ENCODE measurements at places on chromosomes 13 and 19. TPM values are rescaled to one million over a fixed set of nuclear protein-coding genes. Genes with fewer than 3 reads are reported as not detected.
A peak's percentile ranks its signal among the peaks of the same experiment; 100 is the strongest.

DNA sequence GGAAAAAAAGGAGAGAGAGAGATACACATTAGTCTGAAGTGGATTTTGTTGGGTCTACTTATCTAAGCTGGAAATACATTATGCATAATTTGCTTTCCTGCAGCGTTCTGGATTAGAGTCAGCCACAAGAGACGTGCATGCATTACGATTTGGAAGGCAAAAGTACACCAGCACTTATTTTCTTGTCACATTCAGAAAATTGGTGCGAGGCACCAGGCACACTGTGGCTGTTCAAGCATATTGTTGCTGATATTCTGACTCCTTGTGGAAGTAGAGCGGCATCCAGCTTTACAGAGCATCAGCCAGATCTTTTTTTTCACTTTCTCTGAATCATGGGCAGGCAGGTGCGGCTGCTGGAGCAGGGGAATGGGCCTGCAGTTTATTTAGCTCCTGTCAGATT, 905.6 kb upstream of the SPRY2 start:
- no peak for DNase-seq

DNA sequence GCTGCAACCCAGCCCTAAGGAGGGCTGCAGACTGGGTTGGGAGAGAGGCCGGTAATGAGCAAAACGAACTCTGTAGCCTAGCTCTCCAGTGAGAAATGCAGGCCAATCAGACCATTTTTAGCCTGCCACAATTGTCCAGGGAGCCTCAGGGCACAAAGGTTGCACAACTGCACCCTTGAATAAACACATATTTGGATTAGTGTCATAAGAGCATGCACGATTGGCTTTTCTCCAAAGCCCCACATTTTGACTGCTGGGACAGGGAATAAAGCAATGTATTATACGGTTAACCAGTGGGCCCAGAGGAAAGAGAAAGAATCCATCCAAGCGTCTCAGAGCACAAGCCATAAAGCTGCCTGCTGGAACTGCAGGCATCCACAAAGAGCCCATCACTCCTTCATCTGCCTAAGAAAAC, 729.4 kb upstream of the SGCG start:
- DNase-seq = no peak

GRCh38 chr19:19460258-19460731, 54.8 kb downstream of the GATAD2A start:
- no peak for DNase-seq

DNA sequence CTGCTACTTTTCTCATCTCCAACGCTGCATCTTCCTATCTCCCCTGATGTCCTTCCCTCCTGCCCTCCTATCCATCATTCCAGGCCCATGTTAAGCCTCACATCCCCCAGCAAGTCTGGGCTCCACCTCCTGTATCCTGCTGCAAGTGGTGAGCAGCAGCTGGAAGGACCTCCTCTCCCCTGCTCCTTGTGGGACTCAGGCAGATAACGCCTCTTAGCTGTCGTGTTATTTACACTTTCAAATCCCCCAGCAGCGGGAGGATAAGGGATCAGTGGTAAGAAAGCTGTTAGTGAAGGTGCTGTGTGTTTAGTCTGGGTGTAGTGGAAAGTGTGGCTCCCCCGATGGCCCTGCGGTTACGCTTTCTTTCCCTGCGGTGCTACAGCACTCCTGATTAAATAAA, 211.9 kb downstream of the ZNF536 start:
- DNase-seq = no peak

- no peak for DNase-seq
Measured at GRCh38 chr19:412356-413355, 3.7 kb upstream of the C2CD4C start.

- no peak for DNase-seq
Measured at GRCh38 chr13:110773480-110773879, 60.0 kb downstream of the ING1 start.

The VSTM2B gene
- total RNA-seq = not detected

The FUZ gene
- 19.2 TPM for total RNA-seq

- DNase-seq = peak; percentile 36
Measured at GRCh38 chr19:12834976-12835757, 788 bp upstream of the RTBDN start.

GRCh38 chr13:90592943-90593342, 754.5 kb upstream of the MIR17HG start:
- DNase-seq = no peak

The SIGLEC10 gene
- not detected for total RNA-seq

DNA sequence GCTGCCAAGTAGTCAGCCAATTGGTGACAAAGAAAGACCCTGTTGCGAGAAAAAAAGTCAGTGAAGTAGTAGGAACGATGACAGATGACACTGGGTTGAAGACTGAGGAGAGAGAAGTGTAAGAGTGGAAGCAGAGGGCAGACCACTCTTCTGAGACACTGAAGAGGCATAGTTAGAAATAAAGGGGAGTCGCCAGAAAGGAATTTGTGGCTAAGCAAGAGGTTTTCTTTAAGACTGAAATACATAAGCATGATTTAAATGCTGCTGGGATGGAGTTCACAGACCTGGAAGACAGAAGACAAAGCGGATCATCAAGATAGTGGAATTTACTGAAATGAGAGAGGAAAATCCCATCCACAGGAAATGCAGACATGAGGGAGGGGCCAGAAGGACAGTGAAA, 56.2 kb upstream of the USPL1 start:
- DNase-seq = no peak

The ADM5 gene
- 0.70 TPM for total RNA-seq

- no peak for DNase-seq
Measured at GRCh38 chr19:38727868-38728660, 16.2 kb downstream of the CAPN12 start.

DNA sequence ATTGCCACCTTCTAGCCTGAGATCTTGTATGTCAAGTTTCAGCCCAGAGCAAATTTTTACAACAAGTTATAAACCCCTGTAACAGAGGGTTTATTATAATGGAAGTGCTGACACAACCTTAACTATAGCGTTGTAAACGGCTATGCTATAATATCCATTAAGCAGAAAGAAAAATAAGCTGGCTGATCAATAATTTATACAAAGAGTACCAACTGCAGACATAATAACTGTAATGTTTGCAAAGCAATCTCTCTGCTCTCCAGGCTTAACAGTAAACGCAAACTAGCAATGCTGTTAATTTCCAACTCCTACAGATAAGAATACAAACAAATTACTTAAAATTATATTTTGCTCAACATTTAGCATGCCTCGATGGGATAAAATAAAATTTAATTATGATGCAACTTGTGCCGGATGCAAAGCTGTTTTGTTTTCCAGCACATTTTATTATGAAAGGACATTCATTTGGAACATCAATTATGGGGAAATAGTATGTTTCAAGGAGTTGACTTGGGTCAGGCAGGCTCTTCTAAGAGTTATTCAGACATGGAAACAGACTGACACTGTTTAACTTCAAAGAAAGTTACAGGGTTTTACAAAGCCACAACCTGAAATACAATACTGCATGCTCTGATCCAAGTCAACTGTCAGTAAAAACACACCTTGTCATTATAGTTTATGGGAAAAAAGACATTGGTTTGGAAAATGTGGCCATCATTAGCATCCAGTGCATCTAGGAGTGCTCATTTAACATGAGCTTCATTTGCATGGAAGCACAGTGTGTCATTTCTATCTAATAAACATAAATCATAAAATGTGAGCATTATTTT, 6.6 kb upstream of the DACH1 start:
- DNase-seq = no peak

- no peak for DNase-seq
Measured at GRCh38 chr19:41025871-41026270, 34.8 kb downstream of the CYP2B6 start.

The ZNF471 gene
- total RNA-seq = 3.2 TPM

DNA sequence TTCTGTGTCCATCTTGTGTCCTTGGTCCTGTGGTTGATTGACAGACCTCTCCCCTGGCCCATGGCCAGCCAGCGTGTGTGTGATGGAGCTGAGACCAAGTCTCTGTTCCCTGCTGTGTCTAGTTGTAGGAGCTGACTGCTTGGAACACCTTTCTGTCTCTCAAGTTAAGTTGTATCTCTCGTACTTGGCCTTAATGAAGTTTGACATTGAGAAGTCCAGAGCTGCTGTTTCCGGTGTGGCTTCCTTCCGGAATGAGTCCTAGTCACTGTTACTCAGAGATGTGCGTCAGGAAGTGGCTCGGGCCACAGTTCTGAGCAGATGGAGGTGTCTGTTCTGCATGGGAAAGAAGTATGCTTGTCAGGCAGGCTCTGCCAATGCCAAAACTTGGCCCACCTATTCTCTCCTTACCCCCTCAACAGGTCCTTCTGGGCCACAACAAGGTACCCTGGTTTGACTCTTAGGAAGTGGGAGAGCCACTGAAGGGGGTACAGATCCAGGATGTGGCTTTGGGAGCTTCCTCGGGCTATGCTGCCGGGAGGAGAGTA, 54.3 kb downstream of the GATAD2A start:
- peak; percentile 80 for DNase-seq

DNA sequence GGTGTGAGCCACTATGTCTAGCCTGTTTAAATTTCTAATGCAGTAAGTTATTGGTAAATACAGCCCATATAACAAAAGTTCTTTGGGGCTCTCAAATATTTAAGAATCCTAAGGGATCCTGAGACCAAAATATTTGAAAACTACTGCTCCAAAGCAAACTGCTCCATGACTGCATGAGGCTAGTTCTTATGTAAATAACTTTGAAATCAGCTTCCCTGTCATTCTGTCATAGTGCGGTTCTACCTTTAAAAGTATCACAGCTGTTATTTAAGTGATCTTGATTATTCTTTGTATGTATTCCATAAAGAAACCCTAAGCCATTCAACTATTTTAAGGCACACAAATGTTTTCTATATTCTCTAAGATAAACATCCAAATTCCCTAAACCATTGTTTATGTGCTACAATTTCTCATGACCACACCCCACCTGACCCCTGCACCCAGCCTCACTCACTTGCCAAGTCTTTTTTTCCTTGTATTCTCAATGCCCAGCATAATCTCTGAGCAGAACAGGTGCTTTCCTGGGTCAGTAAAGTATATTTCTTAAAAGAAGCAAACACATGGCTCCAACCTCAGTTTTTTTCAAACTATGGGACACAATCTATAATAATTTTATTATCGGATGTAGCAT, 146.6 kb downstream of the RNF17 start:
- DNase-seq = peak; percentile 4

- no peak for DNase-seq
Measured at GRCh38 chr19:1041272-1041834, 1.4 kb downstream of the ABCA7 start.

The NLRP12 gene
- 3.4 TPM for total RNA-seq

The PEAK3 gene
- 0.19 TPM for total RNA-seq

- DNase-seq = peak; percentile 55
Measured at GRCh38 chr13:20873348-20873747, 29.2 kb downstream of the XPO4 start.

GRCh38 chr19:4831304-4831978, at the start of gene TICAM1:
TICAM1 (minus strand) TSS chr19:4831712; CDS start chr19:4818377, 13,335 bp downstream.
- peak; percentile 74 for DNase-seq

GRCh38 chr13:86572115-86572514, 772.9 kb upstream of the SLITRK6 start:
- no peak for DNase-seq

The GTF3A gene
- total RNA-seq = 146 TPM

GRCh38 chr19:55406826-55407549, 600 bp downstream of the UBE2S start:
- DNase-seq = peak; percentile 56

GRCh38 chr13:98556968-98557631, 19.8 kb downstream of the STK24 start:
- no peak for DNase-seq

The C2CD4C gene
- 5.9 TPM for total RNA-seq

- no peak for DNase-seq
Measured at GRCh38 chr13:108985166-108985565, 355.8 kb downstream of the MYO16 start.

GRCh38 chr13:36412736-36413135, 19.6 kb upstream of the CCNA1 start:
- no peak for DNase-seq

The ATXN8OS gene
- total RNA-seq = not detected

DNA sequence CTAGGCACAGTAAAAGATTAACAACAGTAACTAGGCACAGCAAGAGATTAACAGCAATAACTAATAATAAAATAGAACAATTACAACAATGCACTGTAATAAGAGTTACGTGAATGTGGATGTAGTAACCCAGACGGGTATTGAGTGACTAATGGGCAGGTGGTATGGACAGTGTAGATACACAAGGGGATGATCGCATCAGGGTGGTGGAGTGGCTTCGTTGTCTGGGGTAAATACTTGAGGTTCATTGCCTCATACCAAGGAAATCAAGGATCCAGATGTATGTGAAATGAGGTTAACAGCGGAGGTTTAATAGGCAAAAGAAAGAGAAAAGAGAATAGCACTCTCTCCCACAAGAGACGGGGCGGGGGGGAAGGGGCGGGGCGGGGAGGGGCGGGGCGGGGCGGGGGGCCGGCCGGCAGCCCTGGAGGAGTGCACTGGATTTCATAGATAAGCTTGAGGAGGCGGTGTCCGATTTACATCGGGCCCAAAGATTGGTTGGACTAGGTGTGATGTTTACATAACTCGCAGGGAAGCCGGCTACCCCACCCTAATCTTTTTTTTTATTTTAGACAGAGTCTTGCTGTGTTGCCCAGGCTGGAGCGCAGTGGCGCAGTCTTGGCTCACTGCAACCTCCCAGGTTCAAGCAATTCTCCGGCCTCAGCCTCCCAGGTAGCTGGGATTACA, 106.3 kb downstream of the KCTD15 start:
- no peak for DNase-seq

- no peak for DNase-seq
Measured at GRCh38 chr19:17073869-17074633, 1.2 kb downstream of the HAUS8 start.

DNA sequence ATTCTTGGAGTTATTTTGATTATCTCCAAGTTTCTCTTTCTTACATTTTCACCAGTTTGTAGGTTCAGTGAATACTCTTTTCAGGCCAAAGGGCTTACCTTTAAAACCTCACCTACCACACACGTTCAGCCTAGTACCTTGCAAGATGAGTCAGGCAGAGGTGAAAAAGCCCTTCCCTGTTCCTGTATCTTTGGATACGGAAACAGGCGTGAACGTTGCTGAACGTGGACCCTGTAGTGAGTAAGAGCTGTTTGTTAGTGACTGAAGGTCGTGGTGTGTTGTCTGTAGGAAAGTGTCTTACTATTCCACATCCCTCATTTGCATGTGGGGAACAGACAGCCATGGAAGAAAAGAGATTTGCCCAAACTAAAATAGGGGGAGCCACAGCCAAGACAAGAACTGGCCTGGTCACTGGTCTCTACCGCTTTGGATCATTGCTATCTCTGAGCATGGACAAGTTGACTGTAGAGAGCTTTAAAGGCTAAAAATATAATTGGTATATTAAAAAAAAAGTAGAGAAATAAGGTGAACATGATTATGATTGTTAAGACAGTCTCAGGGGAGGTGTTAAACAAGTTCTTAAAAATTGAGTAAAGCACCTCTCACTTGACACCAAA, 3.5 kb downstream of the CEBPG start:
- peak; percentile 61 for DNase-seq

- no peak for DNase-seq
Measured at GRCh38 chr19:53908935-53909415, at the start of gene CACNG7. CACNG7 (plus strand) TSS chr19:53909278; CDS start chr19:53912832, 3,554 bp downstream.

DNA sequence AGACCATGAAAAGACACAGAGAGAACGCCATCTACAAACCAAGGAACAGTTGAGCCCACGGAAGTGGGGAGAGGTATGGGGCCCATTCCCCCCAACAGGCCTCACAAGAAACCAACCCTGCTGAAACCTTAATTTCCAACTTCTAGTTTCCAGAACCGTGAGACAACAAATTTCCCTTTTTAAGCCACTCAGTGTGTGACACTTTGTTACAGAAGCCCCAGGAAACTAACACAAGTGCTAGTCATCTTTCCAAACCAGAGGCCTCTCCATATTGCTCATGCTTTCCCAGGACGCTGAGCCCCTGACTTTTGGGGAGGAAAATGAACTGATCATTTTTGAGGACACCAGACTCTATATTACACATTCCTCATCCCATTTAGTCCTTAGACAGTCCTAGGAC, 186.8 kb downstream of the NUFIP1 start:
- DNase-seq = no peak

Measured in dermis blood vessel endothelial cell (primary cell).